ENCODE measurements at places on chromosomes 3 and 15. TPM values are rescaled to one million over a fixed set of nuclear protein-coding genes. Genes with fewer than 3 reads are reported as not detected.

Gene ACAN
- total RNA-seq, result 0.05 TPM

Gene ROPN1
- total RNA-seq, result not detected

Gene TRIM42
- not detected for total RNA-seq

DNA sequence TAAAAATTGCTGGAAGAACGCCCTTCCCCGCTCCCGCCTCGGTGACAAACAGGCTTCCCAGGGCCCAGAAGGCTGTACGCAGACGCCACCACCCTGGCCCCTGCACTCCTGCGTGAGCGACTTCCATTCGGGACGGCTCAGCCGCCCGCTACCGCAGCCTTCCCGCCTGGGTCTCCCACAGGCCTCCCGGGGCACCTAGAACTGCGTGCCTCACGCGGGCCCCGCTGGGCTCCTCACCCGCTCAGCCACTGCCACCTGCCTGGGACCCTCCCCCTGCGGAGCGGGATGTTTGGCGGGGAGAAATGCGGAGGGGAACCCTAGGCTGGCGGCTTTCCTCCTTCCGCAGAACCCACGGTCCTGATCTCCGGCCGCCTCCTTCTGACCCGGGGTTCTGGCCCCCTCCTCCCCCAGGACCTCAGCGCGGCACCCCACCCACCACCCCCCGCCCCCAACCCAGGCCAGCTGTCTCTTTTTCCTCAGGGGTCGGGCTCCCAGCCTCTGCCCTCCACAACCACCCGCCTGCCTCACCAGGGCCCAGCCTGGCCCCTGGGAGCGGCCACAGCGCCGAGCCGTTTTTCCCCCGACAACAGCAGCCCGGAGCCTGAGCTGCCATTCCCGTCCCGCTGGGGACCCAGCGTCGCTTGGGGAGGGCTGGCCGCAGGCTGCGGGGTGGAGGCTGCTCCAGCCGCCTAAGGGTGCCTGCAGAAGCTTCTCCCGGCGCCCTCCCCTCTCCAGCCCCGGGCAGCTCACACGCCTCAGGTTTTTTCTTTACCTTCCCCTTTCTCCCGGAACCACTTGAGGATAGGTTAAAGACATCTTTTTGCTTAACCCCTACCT is 27.6 kb upstream of the RAB7A start:
- DNase-seq, result peak; percentile 52

DNA sequence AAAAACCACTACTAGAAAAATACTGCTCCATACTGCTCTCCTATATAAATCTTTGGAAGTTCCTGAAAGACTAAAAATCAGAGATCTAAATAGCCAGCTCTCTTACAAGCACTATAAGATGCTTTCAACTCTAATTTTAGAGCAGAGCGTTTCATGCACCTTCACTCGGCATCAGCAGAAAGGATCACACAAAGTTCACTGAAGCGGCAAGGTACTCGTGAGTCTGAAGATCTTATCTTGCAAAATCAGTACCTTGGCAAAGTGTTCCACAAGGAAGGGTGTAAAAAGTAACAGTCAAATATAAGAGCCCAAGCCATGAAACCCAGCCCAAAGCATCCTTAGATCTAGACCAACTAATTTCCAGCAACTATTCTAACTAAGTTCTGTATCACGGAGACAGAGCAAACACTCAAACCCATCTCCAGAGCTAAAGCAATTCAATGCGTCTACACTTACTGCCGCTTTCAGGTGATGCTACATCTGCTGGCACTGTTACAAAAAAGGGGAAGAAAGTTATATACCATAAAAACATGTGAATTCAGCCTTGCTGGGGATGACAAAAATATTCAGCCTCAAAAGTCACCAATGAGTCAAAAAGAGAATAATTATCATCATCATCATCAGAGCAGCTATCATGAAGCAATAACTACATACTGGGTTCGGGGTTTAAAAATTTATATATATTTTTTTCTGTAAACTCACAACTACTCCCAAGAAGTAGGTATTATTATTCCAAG is 16.3 kb downstream of the VPS39 start:
- no peak for DNase-seq

DNA sequence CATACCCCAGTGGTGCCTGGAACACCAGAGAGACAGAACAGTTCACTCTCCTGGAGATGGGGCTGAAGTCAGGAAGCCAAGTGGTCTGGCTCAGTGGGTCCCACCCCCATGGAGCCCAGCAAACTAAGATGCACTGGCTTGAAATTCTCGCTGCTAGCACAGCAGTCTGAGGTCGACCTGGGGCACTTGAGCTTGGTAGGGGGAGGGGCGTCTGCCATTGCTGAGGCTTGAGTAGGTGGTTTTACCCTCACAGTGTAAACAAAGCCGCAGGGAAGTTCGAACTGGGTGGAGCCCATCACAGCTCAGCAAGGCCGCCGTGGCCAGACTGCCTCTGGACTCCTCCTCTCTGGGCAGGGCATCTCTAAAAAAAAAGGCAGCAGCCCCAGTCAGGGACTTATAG is 272.0 kb downstream of the KLF13 start:
- DNase-seq, result no peak

DNA sequence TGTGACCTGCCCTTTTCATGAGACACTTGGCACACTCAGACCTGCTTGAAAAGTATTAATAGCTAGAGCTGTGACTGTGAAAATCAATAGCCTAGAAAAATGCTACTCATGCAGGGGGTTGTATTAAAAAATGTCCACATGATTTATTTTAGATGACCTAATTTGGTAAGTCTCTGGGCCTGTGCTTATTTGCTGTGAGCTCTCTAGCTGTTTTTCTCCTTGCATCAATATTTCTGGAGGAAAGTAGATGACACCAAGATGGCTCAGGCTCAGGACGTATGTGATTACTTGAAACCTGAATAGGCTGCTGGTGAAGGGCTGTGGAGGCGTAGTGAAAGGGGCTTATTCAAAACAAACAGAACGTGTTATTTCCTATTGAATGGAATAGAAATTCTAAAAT is 29.5 kb downstream of the KCNAB1 start:
- DNase-seq, result no peak

GRCh38 chr3:43181202-43181821 is 75.4 kb upstream of the POMGNT2 start:
- DNase-seq, result no peak

GRCh38 chr15:60572541-60573421 is 93.8 kb upstream of the ICE2 start:
- DNase-seq, result no peak

- peak; percentile 90 for DNase-seq
Observed at GRCh38 chr3:42772670-42773408, at the start of gene CCDC13. Gene CCDC13 (minus strand): TSS chr3:42773253. CDS start chr3:42758345, 14,908 bp downstream.

DNA sequence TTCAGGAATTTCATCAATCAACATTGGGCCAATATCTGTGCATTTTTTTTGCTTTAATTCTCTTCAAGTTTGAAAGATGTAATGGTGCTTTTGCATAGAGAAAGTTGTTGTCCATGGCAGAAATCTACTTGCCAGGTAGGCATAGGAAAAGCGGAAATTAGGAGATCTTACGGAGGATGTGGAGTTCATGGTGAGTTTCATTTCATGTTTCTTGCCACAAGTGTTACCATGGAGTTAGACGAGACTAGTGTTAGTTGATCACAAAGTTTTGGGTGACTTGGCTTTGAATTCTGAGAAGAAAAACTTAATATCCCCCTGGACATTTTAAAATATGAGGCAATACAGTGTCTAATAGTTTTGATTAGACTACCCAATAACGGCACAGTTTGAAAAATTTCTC is 1.0 kb upstream of the P2RY13 start:
- no peak for DNase-seq

DNA sequence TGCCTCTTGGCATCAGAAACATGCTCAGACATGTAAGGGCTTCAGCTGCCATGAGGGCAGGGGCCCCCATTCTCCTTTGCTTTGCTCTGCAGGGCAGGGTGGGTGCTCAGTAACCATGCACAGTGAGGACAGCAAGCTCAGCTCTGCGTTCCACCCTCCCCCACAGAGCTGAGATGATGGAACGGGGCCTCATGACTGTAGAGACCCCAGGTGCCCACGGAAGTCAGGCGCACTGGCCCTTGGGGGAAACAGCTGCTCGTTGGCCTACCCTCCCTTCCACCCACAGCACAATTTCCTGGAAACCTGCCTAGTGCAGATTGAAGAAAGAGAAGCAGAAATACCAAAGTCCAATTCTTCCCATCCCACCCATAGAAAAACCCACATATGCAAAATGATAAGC is 10.5 kb downstream of the CTXND1 start:
- DNase-seq, result no peak

- no peak for DNase-seq
Observed at GRCh38 chr3:109127553-109127952, 9.0 kb upstream of the C3orf85 start.

- no peak for DNase-seq
Observed at GRCh38 chr15:48754011-48754410, 56.9 kb downstream of the CEP152 start.
